Activated T-helper 2 cell treated with anti-CD3 and anti-CD28 coated beads, Interferon-gamma antibody, Interleukin-2, Interleukin-4, amounts not matched to agents 10 μg/mL and 5 μg/mL and 100 μg/mL, durations not matched to agents 14 hours and 24 hours and 36 hours (primary cell): ENCODE measurements at places on chromosomes 2 and 18.

DNA sequence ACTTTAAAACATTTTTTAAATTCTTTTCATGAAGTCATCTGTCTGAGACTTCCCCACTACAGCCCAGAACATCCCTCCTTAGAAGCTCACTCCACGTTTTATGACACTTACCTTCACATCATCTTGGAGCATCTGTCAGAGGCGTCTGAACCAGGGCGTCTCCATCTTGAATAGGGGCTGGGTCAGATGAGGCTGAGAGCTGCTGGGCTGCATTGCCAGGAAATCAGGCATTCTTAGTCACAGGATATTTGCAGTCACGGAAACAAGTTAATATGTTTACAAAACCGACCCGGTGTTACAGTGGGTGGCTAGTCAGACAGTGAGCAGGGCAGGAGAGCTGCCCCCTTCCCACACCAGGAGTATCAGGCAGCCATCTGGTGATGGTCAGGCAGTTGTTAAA, 456.5 kb downstream of the FBXO15 start:
- no peak for DNase-seq

DNA sequence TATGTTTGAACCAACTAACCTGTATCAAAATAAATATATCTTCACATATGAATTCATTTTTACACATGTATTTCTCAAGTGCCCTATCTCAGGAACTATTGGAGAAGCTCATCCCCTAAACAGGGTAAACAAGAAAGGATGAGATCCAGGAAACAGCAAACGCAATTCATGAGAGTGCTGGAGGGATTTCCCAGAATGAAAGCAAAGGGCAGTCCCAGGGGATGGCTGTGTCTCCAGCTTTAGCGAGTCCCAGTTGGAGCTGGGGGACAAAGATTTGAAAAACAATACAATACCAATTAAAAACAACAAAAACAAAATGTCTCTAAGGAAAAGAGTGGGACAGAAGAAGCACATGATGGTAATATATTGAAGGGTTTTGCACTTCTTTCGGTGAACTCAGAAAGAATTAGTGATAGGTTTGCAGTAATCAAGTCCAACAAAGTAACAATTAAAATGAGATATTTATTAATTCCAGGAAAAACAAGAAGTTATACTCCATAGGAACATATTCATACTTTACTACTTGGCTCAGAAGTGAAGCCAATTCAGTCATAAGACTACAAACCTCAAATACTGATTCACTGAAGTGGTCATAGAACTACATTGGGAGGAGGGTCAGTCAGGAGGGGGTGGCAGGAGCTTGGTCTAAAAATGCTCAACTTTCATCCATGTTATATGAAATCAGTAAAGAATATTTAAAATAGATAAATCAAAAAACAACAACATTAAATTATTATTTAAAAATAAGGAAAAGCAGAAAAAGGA, 73.1 kb upstream of the PDE1A start:
- DNase-seq: no peak

- DNase-seq: no peak
Measured at GRCh38 chr2:236916181-236916580, 169.5 kb upstream of the COPS8 start.

- DNase-seq: no peak
Measured at GRCh38 chr2:206098471-206098870, 12.5 kb upstream of the INO80D start.

DNA sequence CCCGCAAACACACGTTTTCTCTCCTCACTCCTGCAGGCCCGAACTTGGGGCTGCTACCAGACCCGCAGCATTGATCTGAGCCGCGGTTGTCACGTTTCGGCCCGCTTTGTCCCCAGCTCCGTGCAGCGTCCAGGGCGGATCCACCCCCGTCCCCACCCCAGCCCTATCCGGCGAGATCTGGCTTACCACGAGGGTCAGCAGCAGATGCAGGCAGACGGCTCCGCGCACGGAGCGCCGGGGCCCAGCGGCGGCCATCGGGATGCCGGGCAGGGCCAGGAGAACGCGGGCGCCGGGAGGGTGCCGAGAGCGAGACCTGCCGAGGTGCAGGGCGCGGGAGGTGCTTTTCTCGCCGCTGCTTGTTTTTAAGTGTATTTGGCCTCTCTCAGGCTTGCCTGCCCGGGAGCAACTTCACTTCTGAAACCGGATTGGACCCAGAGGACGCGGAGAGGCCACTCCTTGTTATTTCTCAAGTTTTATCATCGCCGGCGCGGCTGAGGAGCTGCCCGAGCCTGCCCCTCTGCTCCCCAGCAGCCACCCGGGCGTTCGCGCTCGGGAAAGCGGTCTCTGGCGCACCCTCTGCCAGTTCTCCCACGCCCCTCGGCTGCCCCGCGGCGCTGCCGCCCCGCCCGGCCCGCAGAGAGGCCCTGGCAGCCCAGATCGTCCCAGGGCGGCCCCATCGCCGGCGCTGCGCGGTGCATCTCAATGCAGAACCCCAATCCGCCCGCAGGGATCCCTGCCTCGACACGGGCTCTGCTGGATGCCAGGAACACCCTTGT, at the start of gene DSC3:
TSS of gene DSC3 (minus strand) at position 337 of the 776 bp plus-strand sequence. CDS start at position 255, 82 bp downstream.
- no peak for DNase-seq

DNA sequence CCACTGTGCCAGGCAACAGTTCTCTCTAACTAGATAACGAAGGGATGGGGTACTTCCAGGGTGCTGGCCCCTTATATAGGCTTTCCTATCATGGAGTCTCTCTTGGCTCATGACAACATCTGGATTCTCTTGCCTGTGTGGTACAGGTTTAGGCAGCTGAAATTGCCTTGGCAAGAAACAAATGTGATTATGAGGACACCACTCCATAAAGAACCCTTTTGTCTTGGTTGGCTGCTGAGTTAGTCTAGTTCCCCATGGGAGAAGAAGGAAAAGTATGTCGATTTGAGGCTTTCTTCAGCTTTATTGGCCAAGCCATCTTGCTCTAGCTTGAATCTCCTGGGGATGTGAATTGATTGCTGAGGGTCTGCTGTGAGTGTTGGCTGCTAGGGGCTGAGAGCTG, 76.3 kb upstream of the ZCCHC2 start:
- DNase-seq: no peak

GRCh38 chr2:142767847-142768246, 109.6 kb upstream of the KYNU start:
- no peak for DNase-seq

- no peak for DNase-seq
Measured at GRCh38 chr2:60535685-60536312, 17.7 kb downstream of the BCL11A start.

GRCh38 chr2:234571620-234572407, 74.9 kb upstream of the ARL4C start:
- no peak for DNase-seq

DNA sequence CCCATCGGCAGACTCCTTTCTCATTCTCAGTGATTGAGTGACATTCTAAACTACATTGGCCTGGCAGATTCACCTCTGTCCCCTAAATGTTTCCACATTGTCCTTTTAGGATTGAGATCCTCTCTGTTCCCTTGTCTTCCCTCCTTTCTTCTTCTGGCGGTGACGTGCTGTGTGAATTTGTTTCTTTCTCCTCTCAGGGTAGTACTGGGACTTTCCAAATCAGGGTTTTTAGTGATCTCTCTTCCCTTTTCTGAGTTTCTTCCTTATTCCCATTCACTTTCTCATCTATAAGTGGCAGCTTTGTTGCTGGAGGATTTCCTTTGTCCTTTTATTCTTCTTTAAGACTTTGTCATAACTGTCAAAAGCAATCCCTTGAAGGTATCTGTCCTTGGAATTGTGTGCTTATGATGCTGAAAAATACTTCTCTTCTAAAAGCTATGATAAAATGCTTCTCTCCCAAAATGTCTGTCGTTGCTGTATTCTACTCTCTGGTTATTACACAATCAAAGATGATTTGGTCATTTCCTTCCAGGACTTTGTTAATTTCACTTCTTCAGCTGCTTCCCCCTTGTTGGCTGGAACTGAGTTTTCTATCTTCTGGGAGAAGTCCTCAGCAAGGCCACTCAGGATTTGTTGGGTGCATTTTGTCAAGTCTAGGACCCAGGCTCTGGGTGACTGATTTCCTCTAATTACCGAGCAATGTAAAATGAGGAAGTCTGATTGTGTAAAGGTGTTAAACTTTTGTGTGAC, 4.9 kb upstream of the IL1B start:
- no peak for DNase-seq
